Stimulated activated CD4-positive, alpha-beta T cell treated with anti-CD3 and anti-CD28 coated beads, Interleukin-2, amount 100 ng/mL, for 48 hours (primary cell): ENCODE measurements at places on chromosomes 13 and 19.

GRCh38 chr19:51786646-51787494 is 8.1 kb upstream of the FPR3 start:
- no peak for DNase-seq

GRCh38 chr13:49022472-49023144 is 46.9 kb downstream of the FNDC3A start:
- no peak for DNase-seq

- no peak for DNase-seq
These were observed 34.9 kb upstream of the POP4 start for GRCh38 chr19:29571181-29571580.

- no peak for DNase-seq
These were observed 11.8 kb upstream of the BTBD2 start for GRCh38 chr19:2027361-2027760.

DNA sequence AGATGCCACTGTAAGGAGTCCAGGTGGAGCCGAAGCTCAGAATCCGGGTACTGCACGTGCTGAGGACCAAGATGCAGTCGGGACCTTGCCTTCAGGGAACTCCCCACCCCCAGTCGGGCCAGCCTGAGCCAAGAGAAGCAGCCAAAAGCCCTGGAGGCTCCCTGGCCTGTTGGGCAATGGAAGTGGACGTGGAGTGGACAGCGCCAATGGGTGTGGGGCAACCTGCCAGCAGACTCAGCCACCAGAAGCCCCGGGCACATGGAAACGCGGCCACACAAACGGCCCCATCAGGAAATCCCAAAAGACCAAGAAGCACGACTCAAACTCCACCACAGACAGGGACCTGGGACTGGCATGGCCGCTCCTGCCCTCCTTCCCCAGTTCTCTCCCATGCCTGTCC is 30.0 kb upstream of the KCTD15 start:
- no peak for DNase-seq

GRCh38 chr19:19443902-19444680 is 38.6 kb downstream of the GATAD2A start:
- DNase-seq: no peak
